NCI-H2171 treated with DMSO at 0.1 percent for 48 hours (cell line): ENCODE measurements at places on chromosomes 13 and 19.
A peak's percentile ranks its signal among the peaks of the same experiment; 100 is the strongest.

- DNase-seq = no peak
Measured at GRCh38 chr19:32287086-32287485, 58.3 kb upstream of the ZNF507 start.

DNA sequence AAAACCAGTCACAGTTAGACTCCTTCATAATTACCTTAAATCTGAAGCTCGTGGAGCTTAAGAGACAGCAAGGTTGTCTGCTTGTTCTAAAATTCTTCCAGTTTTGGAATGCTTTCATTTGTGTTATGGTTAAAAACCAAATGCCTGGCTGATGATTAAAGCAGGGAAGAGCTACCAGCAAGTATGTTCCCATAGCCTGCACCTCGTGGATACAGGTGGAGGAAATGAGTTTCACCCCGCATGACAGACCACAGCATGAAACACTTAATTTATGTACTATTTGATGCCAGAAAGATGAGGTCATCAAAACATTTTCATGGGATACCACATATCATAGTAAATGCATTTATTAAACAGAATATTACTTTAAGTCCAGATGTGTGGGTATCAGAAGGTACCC is 416 bp upstream of the DOCK9 start:
- DNase-seq = no peak

DNA sequence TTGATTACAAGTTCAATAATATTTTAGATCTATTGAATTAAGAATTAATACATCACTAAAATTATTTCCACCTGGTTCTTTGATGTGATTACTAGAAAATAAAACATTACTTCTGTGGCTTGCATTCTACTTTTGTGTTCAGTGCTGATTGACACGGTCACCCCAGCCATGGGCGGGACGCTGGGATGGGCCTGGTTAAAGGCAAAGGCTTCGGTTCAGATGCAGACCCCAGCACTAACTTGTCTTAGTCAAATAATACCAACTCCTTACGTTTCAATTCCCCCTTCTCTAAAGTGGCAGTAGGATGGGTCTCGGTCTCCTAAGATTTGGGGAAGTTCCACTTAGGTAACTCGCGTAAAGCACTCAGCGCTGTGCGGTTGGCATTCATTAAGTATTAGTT is 144.9 kb downstream of the URI1 start:
- DNase-seq = no peak

- no peak for DNase-seq
Measured at GRCh38 chr19:23943411-23943810, 28.7 kb downstream of the ZNF726 start.

- no peak for DNase-seq
Measured at GRCh38 chr13:63540061-63540460, 2124.4 kb upstream of the PCDH20 start.

- DNase-seq = no peak
Measured at GRCh38 chr13:23852351-23852750, 36.8 kb downstream of the MIPEP start.

DNA sequence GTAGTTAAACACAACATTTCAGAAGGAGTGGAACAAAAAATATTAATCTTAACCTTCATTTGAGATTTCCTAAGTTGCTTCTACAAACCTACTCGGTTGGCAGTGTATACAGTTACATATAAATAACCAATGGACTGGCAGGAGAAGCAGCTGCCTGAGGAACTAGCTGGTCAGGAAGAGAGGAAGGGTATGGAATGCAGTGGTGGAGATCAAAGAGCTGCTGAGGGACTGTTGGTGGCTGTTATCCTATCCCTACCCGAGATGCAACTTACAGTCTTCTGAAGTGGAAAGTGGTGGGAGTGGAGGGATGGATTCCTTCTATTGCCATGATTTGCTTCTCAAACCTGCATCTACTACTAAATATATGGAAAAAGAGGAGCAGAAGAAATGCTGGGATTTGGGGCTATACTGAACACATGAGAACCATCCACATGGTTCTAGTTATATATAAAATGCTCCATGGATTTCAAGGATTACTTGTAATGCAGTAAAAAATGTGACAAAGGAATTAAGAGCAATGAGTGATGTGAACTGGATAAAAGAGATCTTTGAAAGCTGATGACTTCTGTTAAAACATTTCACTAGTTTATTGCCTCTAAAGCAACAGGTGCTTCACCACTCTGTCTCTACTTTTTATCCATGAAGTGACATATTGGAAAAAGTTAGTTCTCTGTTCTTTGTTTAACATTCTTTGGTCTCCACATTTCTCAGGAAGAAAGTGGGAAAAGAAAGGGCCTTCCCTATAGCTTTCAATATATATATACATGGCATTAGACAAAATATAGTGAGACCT is 29.9 kb downstream of the MICU2 start:
- DNase-seq = no peak

DNA sequence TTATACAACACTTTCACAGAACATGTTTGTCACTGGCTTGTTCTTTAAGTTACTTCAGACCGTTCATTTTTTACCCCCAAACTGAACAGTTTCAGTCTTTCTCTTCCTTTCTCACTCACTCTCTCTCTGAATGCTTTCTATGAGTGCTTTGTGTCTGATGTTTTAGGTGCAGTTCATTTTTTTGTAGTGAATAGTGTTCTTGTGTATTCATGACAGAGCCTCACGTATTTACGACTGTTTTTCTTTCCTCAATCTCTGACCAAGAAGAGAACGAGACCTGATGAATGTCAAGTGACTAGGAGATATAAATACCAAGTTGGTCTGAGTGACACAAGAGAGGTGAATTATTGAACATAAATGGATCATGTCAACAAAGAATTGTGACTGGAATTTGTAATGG is 1525.0 kb upstream of the MIR17HG start:
- no peak for DNase-seq

DNA sequence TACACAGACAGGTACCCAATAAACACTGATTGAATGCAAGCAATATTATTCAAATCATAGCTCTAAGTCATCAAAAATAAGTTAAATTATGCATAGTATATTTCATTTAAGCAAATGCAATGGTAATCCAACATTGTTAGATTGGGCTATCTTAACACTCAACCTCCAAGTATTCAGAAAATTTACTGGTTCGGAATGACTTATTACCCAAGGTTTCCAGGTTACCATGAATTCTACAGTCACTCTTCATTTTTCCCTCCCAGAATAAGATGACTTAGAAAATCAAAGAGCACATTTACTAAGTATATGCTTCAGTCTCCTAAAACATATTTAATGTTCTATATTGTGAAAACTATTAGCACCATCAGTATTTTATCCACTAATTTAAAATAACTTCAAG is 6.0 kb downstream of the UBL3 start:
- DNase-seq = no peak

- DNase-seq = no peak
Measured at GRCh38 chr13:112117258-112117954, 50.5 kb downstream of the SOX1 start.

DNA sequence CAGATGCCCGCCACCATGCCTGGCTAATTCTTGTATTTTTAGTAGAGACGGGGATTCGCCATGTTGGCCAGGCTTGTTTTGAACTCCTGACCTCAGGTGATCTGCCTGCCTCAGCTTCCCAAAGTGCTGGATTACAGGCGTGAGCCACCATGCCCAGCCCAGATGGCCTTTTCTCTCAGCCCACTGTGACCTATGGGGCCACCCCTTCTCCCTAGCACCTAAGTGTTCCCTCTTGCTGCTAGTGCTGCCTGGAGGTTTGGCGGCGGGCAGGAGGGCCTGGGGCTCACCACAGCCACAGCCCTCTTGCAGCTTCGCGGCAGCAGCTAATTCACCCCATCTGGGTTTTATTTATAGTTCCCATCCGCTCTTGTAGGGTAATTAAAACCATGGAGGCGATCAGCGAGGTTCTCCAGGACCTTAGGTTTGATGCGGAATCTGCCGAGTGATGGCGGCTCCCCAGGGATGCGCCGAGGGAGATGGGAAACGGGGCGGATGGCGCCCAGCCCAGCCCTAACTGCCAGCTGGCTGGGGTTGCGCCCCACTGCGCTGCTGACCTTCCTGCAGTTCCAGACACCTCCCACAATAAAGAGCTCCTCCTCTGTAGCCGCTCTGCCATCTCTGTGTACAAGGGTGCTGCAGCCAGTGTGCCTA is 3.3 kb downstream of the REX1BD start:
- DNase-seq = no peak

DNA sequence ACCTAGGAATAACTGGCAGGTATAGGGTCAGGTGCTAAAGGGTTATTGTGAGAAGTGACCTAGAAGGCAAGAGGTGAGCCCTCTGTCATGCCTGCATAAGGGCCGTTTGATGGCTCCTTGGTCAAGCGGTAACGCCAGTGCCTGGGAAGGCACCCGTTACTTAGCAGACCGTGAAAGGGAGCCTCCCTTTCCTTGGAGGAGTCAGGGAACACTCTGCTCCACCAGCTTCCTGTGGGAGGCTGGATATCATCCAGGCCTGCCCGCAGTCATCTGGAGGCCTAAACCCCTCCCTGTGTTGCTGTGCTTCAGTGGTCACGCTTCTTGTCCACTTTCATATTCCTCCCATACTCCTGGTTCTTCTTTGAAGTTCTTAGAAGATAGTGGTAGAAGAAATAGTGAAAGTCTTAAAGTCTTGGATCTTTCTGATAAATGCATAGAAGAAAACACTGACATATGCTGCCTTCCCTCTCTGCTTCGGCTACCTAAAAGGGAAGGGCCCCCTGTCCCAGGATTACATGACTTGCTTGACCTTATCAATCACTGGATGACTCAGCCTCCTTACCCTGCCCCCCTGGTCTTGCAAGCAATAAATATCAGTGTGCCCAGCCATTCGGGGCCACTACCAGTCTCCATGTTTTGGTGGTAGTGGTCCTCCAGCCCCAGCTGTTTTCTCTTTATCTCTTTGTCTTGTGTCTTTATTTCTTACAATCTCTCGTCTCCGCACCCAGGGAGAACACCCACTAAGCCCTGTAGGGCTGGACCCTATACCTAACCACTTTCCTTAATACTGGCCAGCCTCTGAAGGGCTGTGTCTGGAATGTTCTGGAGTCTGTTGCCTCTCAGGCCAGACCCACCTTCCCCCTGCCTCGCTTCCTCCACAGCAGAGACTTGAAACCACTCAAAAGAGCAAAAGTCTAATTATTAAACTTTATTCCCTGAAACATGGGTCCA is 16.1 kb upstream of the ABCC4 start:
- DNase-seq = no peak

DNA sequence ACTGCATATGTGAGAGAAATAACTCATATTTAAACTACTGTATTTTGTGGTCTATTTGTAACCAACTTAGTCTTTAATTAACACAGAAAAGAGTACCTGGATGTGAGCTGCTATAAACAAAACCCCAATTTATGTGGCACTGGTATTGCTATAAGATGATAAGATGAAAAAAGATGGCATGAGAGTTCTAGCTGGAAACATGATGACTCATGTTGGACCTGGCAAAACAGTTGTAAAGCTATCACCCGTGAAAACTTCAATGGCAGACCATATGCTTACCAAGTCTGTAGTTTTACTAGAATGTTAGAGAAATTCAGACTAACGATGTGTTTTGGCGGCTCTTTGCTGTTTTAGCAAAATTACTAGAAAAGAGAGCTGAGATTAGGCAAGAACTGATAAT is 69.6 kb upstream of the PCDH9 start:
- DNase-seq = peak; percentile 79

DNA sequence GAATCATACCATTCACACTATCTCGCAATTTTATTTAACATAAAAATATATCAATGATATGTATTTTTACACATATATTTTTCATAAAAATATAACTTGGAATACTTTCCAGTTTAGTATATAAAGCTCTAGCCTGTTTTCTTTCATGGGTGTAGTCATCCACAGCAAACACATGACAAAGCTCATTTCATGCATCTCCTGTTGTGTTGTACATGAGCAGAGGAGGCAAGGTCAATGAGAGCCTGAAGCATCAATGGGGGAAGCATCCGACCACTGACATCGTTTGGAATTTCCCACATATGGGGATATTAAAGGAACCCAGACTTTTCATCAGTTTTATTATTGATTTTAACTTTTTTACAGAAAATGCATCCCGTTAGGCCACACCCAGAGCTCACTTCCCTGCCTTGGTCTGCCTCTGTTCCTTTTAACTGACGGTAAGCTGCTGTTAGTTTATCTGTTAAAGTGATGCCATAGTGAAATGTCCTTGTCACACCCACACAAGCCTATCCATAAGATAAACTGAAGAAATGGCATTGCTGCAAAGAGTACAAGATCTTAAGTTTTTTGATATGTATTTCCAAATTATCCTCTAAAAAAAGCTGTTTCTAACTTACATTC is 44.0 kb downstream of the MIPEP start:
- DNase-seq = no peak

DNA sequence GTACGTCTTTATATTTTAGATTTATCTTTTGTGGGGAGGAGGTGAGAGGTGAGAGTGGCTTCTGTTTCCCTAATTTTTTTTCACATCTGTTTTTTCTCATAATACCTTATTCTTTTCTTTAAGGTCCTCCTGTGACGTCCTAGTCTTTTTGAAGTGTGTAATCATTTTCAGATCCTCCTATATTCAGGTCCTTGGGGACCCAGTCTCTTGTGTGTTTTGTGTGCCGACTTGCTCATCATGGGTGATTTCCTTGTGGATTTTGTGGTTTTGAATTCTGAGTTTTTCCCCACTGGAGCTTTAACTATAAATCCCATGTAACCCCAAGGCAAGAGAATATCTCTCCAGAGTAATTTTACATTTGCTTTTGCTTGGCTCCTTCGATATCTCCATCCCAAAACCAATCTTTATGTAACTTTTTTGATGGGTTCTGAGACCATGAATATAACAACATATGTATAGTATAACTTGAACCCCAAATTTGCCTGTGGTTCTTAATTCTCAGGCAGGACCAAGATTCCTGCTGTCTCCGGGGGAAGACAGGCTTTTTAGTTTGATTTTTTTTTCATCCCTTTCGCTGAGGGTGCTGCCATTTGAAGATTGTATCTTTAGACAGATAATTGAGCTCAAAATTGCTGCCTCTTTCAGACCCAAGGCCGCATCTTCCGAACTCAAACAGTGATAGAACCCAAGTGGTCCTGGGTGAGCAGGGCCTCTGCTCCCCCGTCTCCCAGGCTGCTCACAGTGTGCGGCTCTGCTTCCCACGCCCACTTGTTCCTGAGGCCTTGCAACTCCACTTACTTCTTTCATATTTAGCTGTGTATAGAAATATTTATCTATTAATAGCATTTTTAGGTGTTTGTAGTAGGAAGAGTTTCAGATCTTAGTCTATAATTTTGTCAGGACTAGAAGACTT is 59.1 kb upstream of the GPR183 start:
- DNase-seq = no peak

DNA sequence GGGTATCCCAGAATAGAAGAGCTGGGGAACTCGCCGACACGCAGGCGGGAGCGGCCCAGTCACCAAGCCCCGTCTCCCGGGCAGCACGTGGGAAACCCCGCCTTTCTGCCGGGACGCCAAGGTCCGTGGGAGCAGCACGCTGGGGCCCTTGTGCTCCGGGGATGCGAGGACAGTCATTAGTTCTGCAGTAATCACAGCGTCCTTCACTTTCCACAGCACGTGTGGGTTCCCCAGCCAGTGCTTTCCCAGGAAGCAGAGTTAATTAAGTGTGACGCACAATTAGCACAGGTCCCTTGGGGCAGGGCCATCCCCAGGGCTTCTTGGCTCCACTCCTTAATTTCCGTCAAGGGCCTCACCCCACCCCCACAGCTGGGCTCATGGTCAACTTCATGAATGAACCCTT is 64.3 kb upstream of the C13orf46 start:
- DNase-seq = no peak
